ENCODE measurements at places on chromosomes 6 and 20.

DNA sequence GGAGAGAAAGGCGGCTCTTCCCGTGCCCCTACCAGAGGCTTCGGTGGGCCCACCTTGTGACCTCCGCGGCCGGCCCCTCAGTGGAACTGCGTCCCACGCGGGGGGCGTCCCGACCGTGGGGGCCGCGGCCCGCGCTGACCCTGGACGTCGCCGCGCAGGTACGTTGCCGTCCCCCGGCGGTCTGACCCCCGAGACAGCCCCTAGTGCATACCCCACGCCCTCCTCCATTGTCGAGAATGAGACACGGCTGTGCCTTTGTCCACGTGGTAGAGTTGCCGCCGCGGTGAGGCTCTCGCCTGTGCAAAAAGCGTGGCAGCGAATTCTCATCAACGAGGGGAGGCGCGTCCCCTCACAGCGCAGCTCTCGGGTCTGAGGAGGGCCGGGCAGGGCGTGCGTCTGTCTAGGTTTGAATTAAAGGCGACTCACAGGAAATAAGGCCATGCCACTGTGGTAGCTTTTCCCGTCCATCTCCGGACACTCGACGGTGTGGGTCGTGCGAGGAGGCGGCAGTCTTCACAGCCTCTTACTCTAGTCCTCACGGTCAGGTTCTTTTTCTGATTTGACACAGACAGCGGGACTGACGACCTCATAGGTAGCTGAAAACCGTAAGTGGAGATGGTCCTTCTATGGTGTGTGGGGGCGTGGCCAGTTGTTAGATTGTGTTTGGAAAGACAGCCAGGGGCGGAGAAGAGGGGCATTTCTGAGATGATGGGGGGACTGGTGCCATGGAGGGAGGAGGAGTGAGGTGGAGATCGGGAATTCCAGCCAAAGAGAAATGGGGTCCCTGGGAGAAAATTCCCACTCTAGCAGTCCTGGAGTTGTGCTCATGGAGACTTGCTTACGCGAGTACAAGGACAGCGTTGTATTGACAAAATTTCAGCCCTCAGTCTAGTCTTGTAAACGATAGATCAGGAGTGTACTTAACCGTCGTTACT lies 580 bp downstream of the NXT1 start:
- DNase-seq: peak; percentile 40

- DNase-seq: no peak
These were observed 118.8 kb downstream of the PHACTR3 start for GRCh38 chr20:59723108-59723500.

- no peak for DNase-seq
These were observed 54.6 kb downstream of the RIN2 start for GRCh38 chr20:19812696-19813095.

GRCh38 chr6:113813142-113813541 lies 44.0 kb upstream of the MARCKS start:
- no peak for DNase-seq

GRCh38 chr20:12072954-12073264 lies 155.2 kb downstream of the BTBD3 start:
- DNase-seq: no peak

DNA sequence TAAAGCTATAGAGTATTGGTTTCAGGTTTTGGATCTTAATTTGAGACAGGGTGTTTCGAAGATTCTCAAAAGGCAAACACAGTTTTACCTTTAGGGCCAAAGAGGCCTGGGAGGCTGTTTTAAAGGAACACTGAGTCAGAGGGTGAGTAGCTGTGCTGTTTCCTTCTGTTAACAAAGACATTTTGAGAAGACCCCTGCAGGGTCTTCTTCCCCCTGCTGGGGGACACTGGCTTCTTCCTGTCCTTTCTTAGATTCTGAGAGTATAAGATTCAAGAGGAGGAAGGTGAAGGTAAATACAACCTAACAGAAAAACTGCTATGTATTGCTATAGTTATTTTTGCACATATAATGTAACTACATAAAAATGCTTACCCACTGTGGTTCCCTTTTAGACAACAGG lies 19.0 kb downstream of the HS3ST5 start:
- DNase-seq: no peak

DNA sequence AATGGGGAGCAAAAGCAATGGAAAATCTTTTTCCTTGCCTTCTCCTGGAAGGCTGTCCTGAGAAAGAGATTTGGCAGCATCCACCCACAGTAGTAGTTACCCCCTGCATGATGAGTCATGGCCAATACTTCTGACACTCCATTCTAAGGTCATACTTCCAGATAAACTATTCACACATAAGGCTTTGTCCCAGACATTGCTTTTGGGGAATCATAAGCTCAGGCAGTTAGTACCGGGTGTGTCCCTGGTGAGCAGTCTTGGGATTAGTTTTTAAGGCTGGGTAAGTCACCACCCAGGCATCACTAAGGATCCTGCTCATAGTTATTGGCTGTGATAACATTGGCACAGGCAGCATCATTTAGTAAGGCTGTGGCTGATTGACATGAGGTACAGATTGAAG lies 160.6 kb upstream of the GGTLC1 start:
- no peak for DNase-seq

DNA sequence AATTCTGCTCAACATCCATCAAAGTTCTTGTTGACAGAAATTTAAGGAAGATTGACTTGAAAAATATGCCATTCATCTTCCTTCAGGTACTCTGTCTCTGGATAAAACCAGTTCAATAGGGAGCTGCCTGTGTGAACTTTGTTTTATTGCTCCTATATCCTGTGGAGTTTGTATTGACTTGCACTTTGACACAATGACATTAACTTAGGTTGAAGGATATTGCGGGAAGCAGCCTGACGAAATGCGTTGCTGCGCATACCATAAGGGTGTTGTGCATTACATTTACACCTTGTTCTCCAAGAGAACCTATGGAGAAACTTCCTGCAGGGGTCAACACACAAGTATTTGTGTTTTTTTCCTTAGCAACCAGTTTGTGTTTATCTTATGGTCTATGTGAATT lies 185.4 kb upstream of the GRIK2 start:
- DNase-seq: no peak

GRCh38 chr6:155278319-155279049 lies 14.7 kb downstream of the CLDN20 start:
- no peak for DNase-seq

DNA sequence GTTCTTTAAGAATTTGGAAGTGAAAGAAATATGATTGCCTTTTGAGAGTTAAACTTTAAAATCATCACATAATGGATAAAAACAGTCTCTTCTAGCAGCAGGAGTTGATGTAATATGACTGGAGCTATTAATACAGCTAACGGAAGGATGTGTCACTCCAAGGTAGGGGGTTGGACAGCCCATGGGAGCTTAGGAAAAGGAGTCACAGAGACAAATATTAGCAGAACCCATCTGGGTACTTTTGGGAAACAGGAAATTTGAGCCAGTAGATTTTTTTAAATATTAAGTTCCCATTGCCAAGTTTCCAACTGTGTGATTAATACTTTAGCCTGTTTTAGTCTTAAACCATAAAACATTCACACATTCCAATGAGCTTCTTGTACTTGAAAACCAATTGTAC lies 164.7 kb upstream of the RIMS1 start:
- no peak for DNase-seq

DNA sequence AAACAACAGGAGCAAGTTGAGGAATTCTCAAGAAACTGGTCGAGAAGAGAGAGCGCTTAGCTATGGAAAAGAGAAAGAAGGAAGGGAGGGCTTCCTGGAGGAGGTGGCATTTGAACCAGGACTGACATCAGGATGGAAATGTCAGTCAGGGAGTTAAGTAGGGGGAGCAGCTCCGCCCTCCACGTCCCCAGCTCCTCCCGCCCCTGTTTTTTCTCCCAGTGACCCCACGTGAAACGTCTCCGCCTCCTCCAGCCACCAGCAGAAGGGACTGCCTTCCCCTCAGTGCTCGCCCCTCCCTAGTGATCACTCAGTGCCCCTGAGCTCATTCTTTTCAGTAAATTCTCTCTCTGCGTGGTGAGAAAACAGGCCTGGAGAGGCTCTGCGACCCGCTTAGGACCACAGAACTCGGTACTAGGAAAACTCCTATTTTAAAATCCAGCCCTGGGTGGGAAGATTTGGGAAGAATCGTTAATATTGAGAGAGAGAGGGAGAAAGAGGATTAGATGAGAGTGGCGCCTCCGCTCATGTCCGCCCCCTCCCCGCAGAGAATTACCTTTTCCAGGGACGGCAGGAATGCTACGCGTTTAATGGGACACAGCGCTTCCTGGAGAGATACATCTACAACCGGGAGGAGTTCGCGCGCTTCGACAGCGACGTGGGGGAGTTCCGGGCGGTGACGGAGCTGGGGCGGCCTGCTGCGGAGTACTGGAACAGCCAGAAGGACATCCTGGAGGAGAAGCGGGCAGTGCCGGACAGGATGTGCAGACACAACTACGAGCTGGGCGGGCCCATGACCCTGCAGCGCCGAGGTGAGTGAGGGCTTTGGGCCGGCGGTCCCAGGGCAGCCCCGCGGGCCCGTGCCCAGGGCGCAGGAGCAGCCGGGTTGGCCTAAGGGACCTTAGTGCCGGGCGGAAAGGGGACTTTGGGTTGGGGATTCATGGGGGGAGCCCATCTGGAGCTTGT lies 4.6 kb downstream of the HLA-DPB1 start:
- no peak for DNase-seq

GRCh38 chr20:64001607-64002011 lies 20.7 kb downstream of the PRPF6 start:
- no peak for DNase-seq

GRCh38 chr6:89298680-89299465 lies 16.2 kb downstream of the GABRR2 start:
- peak; percentile 37 for DNase-seq

DNA sequence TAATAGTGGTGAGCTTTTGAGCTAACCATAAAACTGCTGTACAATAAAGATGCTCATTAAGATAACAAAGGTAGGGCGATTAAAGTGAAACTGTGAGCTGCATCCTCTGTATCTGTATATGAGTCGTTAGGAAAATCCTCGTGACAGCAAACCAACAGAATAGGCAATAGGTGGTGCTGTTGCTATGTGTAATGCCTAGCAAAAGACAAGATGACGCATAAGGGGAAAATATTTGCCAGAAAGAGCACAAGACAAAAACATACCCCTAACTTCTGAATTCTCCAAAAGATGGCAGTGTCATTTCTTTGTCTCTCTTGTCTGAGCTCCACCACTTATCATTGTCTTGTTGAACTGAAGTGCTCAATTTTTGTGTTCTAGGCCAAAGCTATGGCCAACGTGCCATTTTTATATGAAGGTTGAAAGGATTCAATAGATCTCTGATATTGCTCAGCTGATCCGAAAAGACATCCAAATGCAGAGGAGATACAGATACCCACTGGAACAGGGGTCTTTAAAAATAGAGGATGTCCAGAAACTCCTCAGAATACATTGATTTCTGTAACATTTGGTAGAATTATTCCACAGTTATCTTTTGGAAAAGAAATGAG lies 56.3 kb upstream of the ANKEF1 start:
- DNase-seq: no peak

- DNase-seq: no peak
These were observed 7.0 kb upstream of the NKAIN4 start for GRCh38 chr20:63261060-63261794.

DNA sequence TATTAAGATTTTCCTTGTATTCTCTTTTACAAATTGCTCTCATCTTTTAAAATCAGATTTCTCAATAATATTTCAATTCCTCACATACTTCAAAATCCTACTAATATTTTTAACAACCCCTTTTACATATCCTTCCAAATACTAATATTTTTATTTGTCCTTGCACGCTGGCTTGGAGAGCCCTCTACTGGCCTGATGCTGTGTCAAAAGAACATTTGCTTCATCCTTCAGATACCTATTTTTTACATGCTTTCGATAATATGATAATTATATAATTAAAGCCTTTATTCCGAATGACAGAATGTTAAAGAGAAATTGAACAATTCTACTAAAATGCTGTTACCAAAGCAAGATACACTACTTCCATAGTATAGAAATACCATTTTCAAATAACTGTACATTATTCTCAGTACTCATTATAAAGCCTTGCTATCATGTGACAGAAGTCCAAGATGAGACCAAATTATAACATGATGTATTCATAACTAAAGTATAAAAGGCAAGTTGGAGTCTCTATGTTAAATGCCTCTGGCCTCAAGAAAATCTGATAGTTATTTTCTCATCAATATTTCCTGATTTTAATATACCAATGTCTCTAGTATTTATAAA lies 39.0 kb upstream of the PLN start:
- DNase-seq: no peak

- no peak for DNase-seq
These were observed 9.6 kb downstream of the SLC35A1 start for GRCh38 chr6:87482366-87482765.

GRCh38 chr6:43142101-43142500 lies 29.0 kb upstream of the SRF start:
- DNase-seq: no peak
